GOT3 (cell line): ENCODE measurements at places on chromosomes 11 and 22.

GRCh38 chr11:130571519-130571918 lies 123.1 kb downstream of the ADAMTS15 start:
- DNase-seq: no peak

GRCh38 chr11:59206635-59207034 lies 6.1 kb downstream of the MPEG1 start:
- no peak for DNase-seq

- no peak for DNase-seq
Measured at GRCh38 chr11:66333220-66333877, 2.9 kb downstream of the RIN1 start.

DNA sequence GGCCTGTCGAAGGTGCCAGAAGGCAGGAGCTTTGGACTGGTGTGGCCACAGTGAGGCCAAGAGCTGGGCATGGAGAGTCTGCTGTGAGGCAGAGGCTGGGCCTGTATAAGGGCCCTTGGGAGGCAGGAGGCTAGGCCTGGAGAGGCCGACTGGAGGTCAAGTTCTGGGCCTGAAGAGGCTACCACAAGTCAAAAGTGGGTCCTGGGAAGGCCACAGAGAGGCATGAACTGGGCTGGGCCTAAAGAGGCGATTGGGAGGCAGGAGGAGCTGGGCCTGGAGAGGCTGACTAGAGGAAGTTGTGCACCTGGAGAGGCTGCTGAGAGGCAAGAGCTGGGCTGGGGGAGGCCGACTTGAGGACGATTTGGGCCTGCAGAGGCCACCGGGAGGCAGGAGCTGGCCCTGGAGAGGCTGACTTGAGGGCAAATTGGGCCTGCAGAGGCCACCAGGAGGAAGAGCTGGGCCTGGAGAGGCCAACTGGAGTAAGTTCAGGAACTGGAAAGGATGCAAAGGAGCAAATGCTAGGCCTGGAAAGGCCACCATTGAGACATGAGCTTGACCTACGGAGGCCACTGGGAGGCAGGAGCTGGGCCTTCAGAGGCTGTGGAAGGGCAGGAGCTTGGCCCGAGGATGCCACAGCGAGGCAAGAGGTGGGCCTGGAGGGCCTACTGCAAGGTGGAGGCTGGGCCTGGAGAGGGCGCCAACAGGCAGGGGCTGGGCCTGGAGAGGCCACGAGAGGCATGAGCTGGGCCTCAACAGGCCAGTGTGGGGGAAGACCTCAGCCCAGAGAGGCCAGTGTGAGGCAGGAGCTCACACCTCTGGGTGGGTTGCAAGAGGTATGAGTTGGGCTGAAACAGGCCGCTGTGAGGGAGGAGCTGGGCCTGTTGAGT lies 39.8 kb downstream of the OR4C45 start:
- DNase-seq: no peak

DNA sequence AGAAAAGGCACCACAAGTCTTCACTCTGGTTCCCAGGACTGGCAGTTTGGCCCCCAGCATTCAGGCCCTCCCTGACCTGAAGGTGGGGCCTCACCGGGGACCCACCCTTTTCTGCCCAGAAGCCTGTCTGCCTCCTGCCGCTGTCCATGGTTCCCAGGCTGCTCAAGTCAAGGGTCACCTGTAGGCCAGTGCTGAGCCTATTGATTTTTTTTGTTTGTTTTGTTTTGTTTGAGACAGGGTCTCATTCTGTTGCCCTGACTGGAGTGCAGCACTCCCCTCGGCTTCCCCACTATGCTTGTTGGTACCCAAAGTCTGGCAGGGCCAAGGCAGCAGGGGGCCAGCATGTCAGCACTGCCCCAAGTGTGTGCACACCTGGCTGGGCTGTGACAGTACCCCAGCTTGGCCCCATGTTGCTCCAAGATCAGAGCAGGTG lies 11.0 kb upstream of the MED17 start:
- DNase-seq: no peak

DNA sequence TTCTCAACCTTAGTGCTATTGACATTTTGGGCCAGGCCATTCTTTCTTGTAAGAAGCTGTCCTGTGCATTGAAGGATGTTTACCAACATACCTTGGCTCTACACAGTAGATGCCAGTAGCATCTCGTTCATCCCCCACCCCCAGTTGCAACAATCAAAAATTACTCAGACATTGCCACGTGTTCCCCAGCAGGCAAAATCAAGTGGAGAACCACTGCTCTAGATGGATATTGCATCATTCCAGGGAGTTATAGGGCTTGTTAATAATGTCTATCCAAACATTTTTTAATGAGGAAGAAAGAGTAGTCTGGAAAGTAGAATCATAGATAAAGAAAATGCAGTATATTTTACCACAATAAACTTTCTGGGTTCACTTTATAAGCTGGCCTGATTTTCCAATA lies 64.1 kb downstream of the PRMT3 start:
- DNase-seq: no peak

DNA sequence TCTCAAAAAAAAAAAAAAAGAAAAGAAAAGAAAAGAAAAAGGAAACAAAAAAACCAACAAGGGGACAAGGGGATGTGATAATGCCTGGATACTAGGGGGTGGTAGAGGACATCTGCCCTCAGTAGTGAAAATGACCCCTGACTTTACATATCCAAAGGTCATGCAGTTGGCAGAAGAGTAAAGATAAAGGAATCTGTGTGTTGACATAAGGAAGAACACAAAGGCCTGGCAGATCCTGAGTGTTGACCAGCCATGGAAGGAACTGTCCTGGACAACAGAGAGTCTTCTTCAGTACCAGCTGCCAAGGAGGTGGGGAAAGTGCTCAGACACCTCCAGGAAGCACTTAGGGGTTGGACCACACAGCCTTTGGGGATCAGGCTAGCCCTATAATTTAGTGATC lies 12.6 kb downstream of the SLC43A1 start:
- DNase-seq: no peak

- DNase-seq: no peak
Measured at GRCh38 chr22:44594951-44595350, 96.9 kb upstream of the RTL6 start.
